ENCODE measurements at places on chromosomes 3 and 15. TPM values are rescaled to one million over a fixed set of nuclear protein-coding genes. Genes with fewer than 3 reads are reported as not detected.

The GOLGA8M gene
- not detected for total RNA-seq

The FSIP1 gene
- not detected for total RNA-seq

The CAPN3 gene
- total RNA-seq, result 6.3 TPM

- H3K4me1 ChIP-seq, result no peaks in the 10 kb centered on the region
- H3K27ac ChIP-seq, result no peak overlapping the region
- no peak for DNase-seq
- H3K27me3 ChIP-seq, result no peaks in the 10 kb centered on the region
- no peaks in the 10 kb centered on the region for H3K36me3 ChIP-seq
- H3K4me3 ChIP-seq, result no peak overlapping the region
These were observed 66.5 kb downstream of the LEKR1 start for GRCh38 chr3:156892701-156893100.

GRCh38 chr3:9902372-9903237 is at the start of gene IL17RE:
Gene IL17RE (plus strand): TSS chr3:9902848. CDS start chr3:9902933, 85 bp downstream.
- no peaks in the 10 kb centered on the region for H3K27me3 ChIP-seq
- no peaks in the 10 kb centered on the region for H3K36me3 ChIP-seq
- no peak within 1 kb of the TSS for H3K4me3 ChIP-seq

GRCh38 chr15:69627548-69628158 is 175.0 kb downstream of the RPLP1 start:
- no peaks in the 10 kb centered on the region for H3K4me1 ChIP-seq
- H3K27me3 ChIP-seq, result no peaks in the 10 kb centered on the region
- no peaks in the 10 kb centered on the region for H3K36me3 ChIP-seq
- H3K4me3 ChIP-seq, result no peak overlapping the region
- no peak for DNase-seq
